ENCODE measurements at places on chromosomes 7 and 10.

DNA sequence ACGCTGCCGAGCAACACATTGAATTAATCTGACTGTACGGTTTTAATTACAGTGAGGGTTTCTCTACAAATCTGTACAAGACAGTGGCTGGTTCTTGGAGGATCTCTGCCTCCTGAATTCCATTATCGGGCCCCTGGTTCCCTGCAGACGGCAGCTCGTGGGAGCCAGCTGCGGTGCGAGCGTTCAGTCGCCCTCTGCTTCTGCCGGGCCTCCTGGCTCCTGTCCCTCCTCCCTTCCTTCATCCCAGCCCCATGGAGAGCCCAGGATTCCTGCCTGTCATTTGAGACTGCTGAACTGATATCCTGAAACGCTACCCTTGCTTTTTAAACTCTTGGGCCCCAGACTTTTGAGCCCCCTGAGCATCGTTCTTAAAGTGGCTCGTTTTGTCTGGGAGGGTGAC lies 6.6 kb upstream of the DLX6 start:
- no peak for DNase-seq

DNA sequence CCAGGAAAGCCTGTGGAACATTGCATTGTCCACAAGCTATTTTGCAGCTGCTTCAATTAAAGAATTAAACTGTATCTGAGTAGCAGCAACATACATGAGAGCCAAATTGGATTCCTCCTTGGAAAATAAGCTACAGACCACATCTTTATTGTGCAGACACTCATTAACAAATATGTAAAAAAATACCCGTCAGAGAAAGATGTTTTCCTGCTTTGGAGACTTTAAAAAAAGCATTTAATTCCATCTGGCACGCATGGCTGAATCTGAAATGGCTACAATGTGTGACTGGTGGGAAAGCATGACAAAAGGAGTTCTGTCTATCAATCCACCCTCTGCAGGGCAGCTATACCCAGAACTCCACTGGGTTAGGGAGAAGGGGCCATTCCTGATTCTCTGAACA lies 73.1 kb upstream of the HPS1 start:
- no peak for DNase-seq

- no peak for DNase-seq
These were observed 285.1 kb downstream of the CCSER2 start for GRCh38 chr10:84613336-84614021.

- DNase-seq: no peak
These were observed 25.3 kb upstream of the CUX1 start for GRCh38 chr7:101792051-101792681.

GRCh38 chr10:90652519-90652918 lies 205.3 kb downstream of the HTR7 start:
- DNase-seq: no peak

GRCh38 chr10:117680601-117681000 lies 138.1 kb downstream of the EMX2 start:
- no peak for DNase-seq

DNA sequence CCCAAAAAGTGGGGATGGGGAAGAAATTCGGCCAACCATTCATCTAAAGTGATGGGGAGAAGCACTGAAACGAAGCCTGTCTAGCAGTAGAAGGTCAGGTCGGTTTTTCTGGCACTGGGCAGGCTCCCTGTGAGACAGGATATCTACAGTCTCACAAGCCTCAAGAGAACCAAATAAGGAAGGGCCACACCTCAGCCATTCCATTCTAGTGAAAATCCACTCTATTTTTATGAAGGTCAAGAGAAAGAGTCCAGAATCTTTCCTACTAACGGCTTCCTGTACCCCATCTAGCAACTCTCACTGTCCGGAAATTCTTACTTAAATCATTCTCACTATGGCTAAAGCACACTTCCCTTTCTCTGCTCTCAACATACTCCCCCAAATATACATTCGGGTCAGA lies 267.1 kb downstream of the PRPF18 start:
- no peak for DNase-seq

GRCh38 chr7:1079546-1079945 lies 8.4 kb upstream of the GPER1 start:
- no peak for DNase-seq

GRCh38 chr7:143485500-143485899 lies 7.8 kb downstream of the TAS2R41 start:
- DNase-seq: no peak

DNA sequence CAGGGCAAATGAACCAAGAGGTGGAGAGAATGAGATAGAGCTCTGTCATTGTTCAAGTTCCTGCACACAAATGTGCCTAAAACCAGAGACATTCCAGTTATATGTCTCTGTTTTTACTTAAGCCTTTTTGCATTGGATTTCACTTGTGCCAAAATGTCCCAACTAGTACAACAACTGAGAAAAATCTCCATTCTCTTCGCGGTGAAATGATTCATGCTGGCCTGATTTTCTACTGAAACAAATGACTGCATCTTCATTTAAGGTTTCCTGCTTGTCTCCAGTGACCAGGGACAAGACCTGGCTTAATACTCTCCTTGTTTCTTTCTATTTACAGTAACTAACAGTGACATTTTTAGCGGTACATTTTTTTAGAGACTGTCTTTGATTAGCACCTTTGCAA lies 714.9 kb downstream of the KCNMA1 start:
- DNase-seq: no peak

All from T follicular helper cell (primary cell).